ENCODE measurements at places on chromosomes 6 and 20. TPM values are rescaled to one million over a fixed set of nuclear protein-coding genes. Genes with fewer than 3 reads are reported as not detected.
A peak's percentile ranks its signal among the peaks of the same experiment; 100 is the strongest.

The EYA2 gene
- not detected for total RNA-seq

GRCh38 chr6:27684264-27685211 is 211.6 kb upstream of the ZNF184 start:
- peak overlapping the region; percentile 68 for H3K4me3 ChIP-seq
- H3K27ac ChIP-seq, result peak overlapping the region; percentile 91
- H3K36me3 ChIP-seq, result no peaks in the 10 kb centered on the region
- DNase-seq, result peak; percentile 24

The LAMA5 gene
- total RNA-seq, result 0.50 TPM

GRCh38 chr6:157215717-157216116 is 107.6 kb downstream of the TMEM242 start:
- no peaks in the 10 kb centered on the region for H3K27me3 ChIP-seq
- no peak overlapping the region for H3K27ac ChIP-seq
- H3K4me1 ChIP-seq, result peaks cover 8% of the 10 kb centered on the region
- no peak overlapping the region for H3K4me3 ChIP-seq

The USP49 gene
- 1.7 TPM for total RNA-seq

DNA sequence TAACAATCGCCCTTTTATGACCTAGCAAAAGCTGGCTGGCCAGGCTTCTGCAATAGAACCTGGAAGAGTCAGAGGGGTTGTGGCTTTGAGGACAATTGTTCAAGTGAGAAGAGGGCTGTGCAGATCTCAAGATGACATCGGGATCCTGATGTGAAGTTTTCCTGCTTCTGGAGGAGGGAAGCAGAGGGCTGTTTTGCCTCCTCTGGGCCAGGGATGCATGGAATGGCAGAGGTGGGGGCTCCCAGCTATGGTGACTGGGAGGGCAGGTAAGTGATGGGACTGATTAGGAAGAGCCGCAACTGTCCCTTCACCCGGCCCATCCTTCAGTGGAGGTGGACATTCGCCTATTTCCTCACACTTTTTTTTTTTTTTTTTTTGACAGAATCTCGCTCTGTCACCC is 43.4 kb upstream of the BLCAP start:
- DNase-seq, result no peak
- H3K27me3 ChIP-seq, result peaks cover 81% of the 10 kb centered on the region
- no peak overlapping the region for H3K4me3 ChIP-seq
- peaks cover 5% of the 10 kb centered on the region for H3K4me1 ChIP-seq

DNA sequence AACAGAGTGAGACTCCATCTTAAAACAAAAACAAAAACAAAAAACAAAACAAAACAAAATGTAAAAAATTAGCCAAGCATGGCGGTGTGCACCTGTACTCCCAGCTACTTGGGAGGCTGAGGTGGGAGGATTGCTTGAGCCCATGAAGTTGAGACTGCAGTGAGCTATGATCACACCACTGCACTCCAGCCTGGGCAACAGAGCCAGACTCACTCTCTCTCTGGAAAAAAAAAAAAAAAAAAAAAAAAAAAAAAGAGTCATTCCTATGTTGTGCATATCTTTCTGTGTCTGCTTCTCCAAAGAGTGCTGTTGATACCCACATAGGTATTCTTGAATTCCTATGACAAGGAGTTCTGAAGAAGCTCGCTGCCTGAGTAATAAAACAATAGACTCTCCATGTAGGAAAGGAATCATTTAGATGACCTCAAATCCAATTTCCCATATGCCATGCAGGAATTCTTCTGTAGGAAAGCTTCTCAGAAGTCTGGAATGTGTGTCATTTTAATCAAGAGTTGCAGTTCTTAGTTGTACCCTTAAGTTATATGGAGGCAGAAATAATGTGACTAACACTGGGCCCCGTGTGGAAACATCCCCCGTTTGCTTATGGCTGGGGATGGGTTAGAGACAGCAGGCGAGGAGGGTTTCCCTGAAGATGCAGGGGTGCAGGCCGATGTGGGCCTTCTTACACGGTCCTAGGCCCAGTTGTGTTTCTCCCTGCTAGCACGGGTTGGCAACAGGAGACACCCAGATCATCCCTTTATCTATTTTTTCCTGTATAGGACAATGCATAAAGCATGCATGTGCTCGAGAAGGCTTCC is 79.4 kb downstream of the ZDHHC14 start:
- H3K4me3 ChIP-seq, result no peak overlapping the region
- peaks cover 2% of the 10 kb centered on the region for H3K36me3 ChIP-seq
- H3K27ac ChIP-seq, result peak overlapping the region; percentile 62
- H3K27me3 ChIP-seq, result no peaks in the 10 kb centered on the region
- peaks cover 20% of the 10 kb centered on the region for H3K4me1 ChIP-seq

- peaks cover 65% of the 10 kb centered on the region for H3K27me3 ChIP-seq
- peak overlapping the region; percentile 57 for H3K4me3 ChIP-seq
- peaks cover 9% of the 10 kb centered on the region for H3K4me1 ChIP-seq
- H3K36me3 ChIP-seq, result no peaks in the 10 kb centered on the region
Measured at GRCh38 chr6:151808371-151809241, 1.1 kb downstream of the ESR1 start.

The SCAND1 gene
- total RNA-seq, result 60.7 TPM

The COX7A2 gene
- total RNA-seq, result 189 TPM

The SLC32A1 gene
- not detected for total RNA-seq

DNA sequence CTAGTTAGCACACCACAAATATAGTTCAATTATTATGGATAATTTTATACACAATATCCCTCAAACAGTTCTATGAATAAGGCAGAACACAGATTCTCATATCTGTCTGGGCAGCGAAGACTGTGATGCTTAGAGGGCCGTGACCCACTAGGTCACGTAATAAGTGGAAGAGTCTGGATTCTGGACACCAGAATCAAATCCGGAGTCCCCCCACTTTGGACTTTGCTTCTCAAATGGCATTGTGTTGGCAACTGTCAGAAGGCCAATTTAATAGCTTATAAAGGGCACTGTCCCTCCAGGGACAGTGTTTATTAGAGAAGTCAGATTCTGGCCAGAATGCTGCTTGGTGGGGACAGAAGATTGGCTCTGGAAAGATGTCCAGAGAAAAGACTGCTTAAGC is 6.8 kb upstream of the CCDC167 start:
- no peak for DNase-seq
- H3K36me3 ChIP-seq, result no peaks in the 10 kb centered on the region
- peaks cover 62% of the 10 kb centered on the region for H3K4me1 ChIP-seq
- H3K27me3 ChIP-seq, result no peaks in the 10 kb centered on the region
- H3K4me3 ChIP-seq, result no peak overlapping the region
- peak overlapping the region; percentile 100 for H3K27ac ChIP-seq

The BTNL2 gene
- total RNA-seq, result not detected

The RBM24 gene
- total RNA-seq, result 0.86 TPM

GRCh38 chr20:905396-905961 is 10.7 kb downstream of the ANGPT4 start:
- no peak overlapping the region for H3K4me3 ChIP-seq
- peaks cover 2% of the 10 kb centered on the region for H3K36me3 ChIP-seq
- DNase-seq, result no peak
- peaks cover 7% of the 10 kb centered on the region for H3K4me1 ChIP-seq

The MKKS gene
- 5.0 TPM for total RNA-seq

GRCh38 chr20:37297066-37297736 is 7.7 kb downstream of the MANBAL start:
- H3K4me3 ChIP-seq, result no peak overlapping the region
- H3K36me3 ChIP-seq, result peaks cover 10% of the 10 kb centered on the region
- no peaks in the 10 kb centered on the region for H3K27me3 ChIP-seq
- DNase-seq, result no peak
- no peak overlapping the region for H3K27ac ChIP-seq

GRCh38 chr6:128538763-128539162 is 18.4 kb upstream of the PTPRK start:
- H3K27me3 ChIP-seq, result peaks cover 37% of the 10 kb centered on the region
- H3K4me3 ChIP-seq, result no peak overlapping the region
- no peak for DNase-seq
- no peaks in the 10 kb centered on the region for H3K36me3 ChIP-seq
- no peak overlapping the region for H3K27ac ChIP-seq

The C20orf141 gene
- total RNA-seq, result not detected

All from T-helper 17 cell (primary cell).